ENCODE measurements at places on chromosomes 5 and 9.

DNA sequence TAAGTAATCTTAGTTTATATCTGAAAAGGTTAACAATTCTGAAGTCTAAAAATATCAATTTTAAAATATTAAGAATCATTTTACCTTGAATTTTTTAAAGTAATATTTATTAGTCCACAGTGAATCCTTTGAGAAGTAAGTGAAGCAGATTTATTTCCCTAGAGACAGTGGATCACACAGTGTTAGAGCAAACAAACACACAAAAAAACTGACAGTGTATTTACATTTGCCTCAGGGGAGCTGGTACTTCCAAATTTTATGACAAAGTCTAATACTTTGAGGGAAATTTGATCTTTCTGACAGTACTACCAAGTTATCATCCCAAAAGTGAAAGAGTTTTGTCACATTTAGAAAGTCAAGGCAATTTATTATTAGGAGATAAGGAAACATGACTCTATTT lies 1750.6 kb upstream of the CDH9 start:
- DNase-seq = no peak

DNA sequence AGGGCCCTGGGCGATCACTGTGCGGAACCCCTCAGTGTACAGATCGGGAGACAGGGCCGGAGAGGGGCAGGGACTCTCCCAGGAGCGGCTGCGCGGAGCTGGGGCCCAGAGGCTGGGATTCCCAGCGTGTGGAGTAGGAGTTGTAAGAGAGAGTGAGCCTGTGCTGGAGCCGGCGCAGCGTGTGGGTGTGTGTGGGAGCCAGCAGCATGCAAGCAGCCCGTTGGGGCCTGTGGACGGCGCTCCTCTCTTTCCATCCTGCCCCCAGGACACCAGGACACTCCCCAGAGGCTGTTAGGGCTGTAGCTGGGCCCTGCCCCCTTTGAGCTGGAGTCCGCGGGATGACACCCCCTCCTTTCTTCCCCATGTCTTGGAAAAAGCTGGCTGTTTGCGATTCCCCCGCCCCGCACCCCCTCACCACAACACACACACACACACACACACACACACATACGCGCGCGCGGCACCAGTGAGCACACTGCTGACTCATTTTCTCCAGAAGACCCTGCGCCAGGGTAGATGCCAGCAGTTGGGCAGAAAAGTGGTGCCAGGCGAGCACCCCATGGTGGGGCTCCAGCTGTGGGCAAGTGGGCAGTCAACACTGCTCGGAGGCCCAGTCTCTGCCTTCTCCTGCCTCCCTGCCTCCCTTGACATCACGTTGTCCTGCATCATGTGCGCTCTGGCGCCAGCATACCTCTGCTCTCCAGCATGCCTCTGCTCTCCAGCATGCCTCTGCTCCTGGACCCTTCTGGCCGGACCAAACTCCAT lies 1.5 kb downstream of the COL27A1 start:
- DNase-seq = peak; percentile 65

DNA sequence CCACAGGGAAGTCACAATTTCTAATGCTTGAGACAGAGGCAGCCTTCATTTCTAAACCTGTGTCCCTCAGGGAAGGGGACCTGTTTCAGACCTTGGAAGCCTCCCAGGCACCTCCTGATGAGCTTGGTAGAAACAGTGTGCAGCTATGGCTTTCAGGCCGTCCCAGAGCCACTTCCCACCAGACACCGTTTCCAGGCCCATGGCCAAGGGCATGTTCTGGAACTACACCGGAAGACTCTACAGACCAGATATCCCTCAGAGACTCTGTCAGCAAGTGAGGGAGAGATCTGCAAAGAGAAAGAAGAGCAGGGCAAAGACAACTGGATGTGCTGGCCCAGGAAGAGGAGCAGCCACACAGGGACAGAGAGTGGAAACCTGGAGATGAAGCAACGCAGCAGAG lies 82.2 kb upstream of the HSPA9 start:
- peak; percentile 38 for DNase-seq

- DNase-seq = no peak
Measured at GRCh38 chr5:154421868-154422267, 23.9 kb upstream of the SAP30L start.

- no peak for DNase-seq
Measured at GRCh38 chr5:13567819-13568218, 376.7 kb downstream of the DNAH5 start.

DNA sequence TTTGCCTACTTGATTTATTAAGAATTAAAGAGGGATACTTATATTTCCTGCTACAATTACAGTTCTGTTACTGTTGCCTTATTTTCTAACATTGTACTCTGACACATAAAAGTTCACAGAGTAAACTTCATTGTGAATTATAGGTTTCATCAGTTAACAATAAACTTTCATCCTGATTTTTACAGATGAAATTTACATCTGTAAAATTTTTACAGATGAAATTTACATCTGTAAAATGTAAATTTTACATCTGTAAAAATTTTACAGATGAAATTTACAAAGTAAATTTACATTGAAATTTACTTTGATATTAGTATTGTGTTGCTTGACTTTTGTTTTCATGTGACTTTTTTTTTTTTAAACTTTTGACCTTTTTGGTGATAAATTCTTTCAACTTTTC lies 9.3 kb downstream of the ZBTB43 start:
- no peak for DNase-seq

GRCh38 chr9:90827181-90827871 lies 25.7 kb downstream of the SYK start:
- no peak for DNase-seq

DNA sequence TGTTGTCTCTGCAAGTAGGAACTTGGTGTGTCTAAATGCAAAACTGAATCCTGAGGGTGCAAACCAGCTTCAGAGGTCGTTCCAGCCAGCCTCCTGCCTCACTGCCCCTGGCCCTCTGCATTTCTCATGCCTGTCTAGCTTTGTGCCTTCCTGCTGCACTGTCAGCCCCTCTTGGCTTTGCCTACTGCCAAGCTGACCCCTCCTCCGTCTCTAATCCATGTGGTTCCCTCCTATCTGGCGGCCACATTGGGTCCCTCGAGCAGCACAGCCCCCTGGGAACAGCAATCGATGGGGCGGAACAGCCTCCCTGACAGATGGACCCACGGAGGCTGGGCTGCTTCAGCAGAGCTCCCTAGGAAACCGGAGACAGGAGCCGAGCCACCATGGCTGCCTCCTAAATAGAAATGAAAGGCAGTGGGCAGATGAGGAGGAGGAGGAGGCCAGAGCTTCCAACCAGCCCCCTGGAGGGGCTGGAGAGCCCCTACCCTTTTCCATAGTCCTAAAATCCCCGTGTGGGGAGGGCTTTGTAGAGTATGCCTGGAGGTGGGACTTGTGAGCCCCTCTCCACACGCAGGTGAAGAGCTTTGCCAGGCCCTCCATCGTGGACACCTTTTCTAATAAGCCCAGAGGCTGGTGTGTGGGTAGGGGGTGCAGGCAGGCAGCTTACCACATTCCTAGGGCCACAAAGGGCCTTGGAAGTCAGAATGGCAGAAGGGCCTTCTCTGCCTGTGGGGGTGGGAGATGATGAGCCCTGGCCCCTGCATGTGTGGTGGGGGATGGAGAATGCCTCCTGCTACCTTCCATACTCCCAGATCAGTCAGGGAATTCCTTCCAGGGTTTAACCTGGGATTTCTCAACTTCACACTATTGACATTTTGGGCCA lies 9.2 kb upstream of the CXXC5 start:
- peak; percentile 47 for DNase-seq

DNA sequence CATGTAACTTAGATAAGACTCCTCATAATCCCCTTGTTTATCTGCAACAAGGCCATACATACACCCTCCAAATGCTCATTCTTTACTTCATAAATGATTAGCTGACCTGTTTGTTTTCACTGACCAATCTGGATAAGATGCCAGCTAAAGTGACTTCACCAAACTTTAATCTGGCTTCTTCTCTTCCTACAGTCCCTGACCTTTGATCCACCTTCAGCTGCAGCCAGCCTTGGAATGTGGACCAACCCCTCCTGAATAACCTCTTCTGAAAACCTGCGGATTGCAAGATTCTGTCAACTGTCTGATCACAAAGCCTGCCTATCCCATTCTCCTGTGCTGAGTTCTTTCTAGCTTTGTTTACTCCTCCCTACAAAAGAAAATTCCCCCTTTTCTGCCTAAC lies 476.8 kb downstream of the LRRC70 start:
- DNase-seq = no peak
